ENCODE measurements at places on chromosomes 7 and 10.

- DNase-seq: no peak
These were observed 122.5 kb downstream of the KIAA1217 start for GRCh38 chr10:24331457-24331856.

- no peak for DNase-seq
These were observed 3.8 kb downstream of the KMT2E start for GRCh38 chr7:105017657-105018365.

- no peak for DNase-seq
These were observed 21.4 kb downstream of the ZKSCAN5 start for GRCh38 chr7:99525713-99526440.

- DNase-seq: no peak
These were observed at the start of gene TFR2 for GRCh38 chr7:100641463-100641859. Gene TFR2, minus strand, starts transcription at chr7:100641552. Its CDS starts 43 bp downstream, at chr7:100641509.

DNA sequence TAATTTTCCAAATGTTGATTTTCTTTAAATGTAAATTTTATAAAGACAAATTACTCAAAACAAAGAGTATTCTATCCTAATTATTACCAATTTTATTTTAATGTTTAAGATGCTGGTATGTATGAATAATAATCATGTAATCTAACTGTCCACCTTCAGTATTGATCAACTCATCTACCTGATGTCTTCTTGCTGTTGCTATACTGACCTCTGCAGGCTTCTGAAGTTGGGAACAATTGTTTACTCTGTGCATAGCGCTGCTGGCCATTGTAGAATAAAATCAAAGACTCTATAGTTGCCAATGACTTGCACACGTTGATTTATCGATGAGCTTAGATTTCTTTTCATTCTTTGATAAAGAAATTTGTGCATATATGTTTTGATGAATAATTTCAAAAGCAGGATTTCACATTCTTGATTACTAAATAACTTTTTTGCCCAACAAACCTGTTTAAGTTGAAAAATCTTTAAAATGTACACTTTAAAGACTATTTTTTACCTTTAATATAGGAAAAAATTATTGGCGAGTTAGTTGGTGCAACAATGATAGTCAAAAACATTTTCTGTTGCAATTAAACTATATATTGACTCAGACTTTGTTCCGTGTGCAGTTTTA lies 282.3 kb downstream of the TFEC start:
- DNase-seq: no peak

GRCh38 chr10:47458466-47459154 lies 25.3 kb downstream of the ANXA8 start:
- no peak for DNase-seq

DNA sequence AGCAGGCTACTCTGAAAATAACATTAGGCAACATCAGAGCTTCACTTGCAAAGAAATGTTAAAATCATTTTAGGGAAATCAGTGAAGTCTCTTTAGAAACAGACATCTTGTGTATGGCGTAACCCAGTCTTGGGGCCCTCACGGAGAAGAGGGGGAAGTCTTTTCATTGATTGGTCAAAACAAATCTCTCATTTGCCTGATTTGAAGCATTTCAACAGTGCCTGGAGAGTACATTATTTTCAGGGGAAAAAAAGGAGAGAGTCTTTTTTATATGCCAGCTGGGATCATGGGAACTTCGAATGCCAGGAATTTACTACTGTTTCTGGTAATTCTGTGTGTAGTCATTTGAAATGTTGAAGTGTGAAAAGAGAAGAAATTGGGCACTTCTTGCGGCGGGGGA lies 471.4 kb downstream of the PLXDC2 start:
- DNase-seq: no peak

All from activated CD4-positive, alpha-beta T cell treated with anti-CD3 and anti-CD28 coated beads for 1 hour (primary cell).